ENCODE measurements at places on chromosomes 4 and X.

DNA sequence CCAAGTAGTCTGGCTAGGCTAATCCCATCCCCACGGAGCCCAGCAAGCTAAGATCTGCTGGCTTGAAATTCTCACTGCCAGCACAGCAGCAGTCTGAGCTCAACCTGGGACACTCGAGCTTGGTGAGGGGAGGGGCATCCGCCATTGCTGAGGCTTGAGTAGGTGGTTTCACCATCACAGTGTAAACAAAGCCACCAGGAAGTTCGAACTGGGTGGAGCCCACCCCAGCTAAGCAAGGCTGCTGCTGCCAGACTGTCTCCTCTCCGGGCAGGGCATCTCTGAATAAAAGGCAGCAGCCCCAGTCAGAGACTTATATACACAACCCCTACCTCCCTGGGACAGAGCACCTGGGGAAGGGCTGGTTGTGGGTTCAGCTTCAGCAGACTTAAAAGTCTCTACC lies 639.6 kb downstream of the IQCM start:
- no peak for DNase-seq

- no peak for DNase-seq
Observed at GRCh38 chr4:157300701-157301100, 80.2 kb downstream of the GRIA2 start.

GRCh38 chr4:57023104-57023503 lies 44.4 kb downstream of the POLR2B start:
- peak; percentile 70 for DNase-seq

DNA sequence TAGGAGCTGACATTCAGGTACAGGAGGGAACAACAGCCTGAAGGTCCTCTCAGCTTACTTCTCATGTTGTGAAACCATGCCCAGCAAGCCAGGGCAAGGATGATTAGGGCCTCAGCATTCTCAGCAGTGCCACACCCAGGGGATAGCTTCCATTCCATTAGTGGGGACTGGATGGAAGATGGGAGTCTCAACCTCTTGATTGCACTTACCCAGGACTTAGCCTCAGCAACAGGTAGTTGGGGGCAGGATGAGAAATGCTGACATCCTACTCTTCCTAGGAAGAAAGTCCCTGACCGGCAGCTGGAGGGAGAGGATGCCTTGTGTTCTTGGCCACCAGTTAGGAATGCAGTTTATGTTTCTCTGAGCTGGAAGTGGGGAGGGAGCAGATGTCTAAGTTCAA lies 8.8 kb upstream of the BEX3 start:
- no peak for DNase-seq

GRCh38 chr4:152684007-152684406 lies 4.2 kb upstream of the TMEM154 start:
- DNase-seq, result no peak

GRCh38 chr4:2384245-2384644 lies 34.2 kb downstream of the ZFYVE28 start:
- DNase-seq, result no peak

DNA sequence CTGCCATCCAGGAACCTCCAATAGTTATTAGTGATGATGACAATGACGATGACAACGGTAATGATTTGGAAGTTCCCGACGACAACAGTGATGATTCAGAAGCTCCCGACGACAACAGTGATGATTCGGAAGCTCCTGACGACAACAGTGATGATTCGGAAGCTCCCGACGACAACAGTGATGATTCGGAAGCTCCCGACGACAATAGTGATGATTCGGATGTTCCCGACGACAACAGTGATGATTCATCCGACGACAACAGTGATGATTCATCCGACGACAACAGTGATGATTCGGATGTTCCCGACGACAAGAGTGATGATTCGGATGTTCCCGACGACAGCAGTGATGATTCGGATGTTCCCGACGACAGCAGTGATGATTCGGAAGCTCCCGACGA lies 14.7 kb downstream of the CXCR3 start:
- peak; percentile 12 for DNase-seq

DNA sequence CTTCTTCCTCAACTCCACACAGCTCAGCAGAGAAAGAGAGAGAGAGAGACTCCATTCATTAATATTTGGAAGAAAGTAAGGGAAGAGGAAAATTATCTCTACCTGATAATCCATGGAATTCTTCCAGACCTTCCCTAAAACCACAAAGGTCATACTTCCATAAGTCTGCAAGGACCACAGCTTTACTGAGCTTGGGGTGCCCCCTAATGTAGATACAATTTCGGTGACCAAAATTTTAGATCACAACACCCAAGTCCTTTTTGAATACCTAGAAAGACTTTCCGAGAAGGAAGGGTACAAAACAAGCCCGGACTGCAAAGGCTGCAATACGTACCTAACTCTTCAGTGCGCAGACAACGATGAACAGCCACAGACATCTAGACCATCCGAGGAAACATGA lies 523.9 kb downstream of the GLUD2 start:
- no peak for DNase-seq

DNA sequence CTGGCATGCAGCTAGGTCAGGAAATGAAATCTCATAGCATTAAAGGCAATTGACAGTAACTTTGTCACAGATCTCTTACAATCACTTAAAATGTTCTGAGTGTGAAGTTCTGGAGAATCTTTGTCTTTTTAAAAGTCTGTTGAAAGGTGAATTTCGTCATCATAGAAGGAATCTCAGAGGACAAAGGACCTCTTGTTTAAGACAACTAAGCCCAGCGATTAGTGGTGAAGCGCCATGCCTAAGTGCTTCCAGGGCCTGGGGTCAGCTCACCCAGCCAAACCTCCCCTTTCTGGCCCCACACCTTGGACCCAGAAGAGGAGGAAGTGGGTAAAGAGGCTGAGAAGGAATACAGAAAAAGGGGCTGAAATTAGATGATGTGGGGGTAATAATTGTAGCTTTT lies 8.5 kb downstream of the FRMD7 start:
- no peak for DNase-seq

- no peak for DNase-seq
Observed at GRCh38 chr4:7924570-7924969, 15.1 kb downstream of the AFAP1 start.

DNA sequence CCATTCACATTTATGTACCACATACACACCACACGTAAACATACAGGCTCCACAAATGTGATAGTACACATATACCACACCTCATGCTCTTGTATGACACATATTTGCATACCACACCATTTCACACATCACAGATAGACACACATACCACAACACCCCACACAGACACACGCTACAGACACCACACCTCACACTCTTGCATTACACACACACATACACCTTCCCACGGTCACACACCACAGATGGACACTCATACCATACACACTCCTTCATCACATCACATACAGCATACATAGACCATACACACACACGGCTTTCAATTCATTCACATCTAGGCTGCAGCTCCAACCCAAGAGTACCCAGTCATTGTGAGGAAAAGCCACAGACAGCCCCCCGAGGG lies 222.5 kb upstream of the RPL34 start:
- DNase-seq, result no peak

- no peak for DNase-seq
Observed at GRCh38 chr4:56123051-56123450, 174.3 kb downstream of the CEP135 start.

- DNase-seq, result peak; percentile 76
Observed at GRCh38 chr4:105471566-105472176, 2.2 kb downstream of the PPA2 start.

DNA sequence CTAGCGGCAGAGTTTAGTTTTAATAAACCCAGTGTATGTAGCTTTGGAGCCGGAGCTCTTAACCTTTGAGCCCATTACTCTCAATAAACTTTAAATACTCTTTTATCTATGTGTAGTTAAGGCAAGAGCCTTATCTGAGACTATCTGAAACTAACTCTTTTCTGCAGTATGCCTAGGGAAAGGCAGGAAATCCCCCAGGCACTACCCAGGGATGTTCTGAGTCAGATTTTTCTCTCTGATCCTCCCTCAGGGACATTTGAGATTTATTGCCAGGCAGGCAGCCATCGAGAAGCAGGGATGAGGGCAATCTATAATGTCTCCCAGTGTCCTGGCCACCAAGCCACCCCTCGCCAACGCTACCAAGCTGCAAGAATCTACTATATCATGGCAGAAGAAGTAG lies 39.1 kb downstream of the HEPH start:
- no peak for DNase-seq

GRCh38 chr4:57094832-57095223 lies 15.4 kb downstream of the IGFBP7 start:
- peak; percentile 60 for DNase-seq

DNA sequence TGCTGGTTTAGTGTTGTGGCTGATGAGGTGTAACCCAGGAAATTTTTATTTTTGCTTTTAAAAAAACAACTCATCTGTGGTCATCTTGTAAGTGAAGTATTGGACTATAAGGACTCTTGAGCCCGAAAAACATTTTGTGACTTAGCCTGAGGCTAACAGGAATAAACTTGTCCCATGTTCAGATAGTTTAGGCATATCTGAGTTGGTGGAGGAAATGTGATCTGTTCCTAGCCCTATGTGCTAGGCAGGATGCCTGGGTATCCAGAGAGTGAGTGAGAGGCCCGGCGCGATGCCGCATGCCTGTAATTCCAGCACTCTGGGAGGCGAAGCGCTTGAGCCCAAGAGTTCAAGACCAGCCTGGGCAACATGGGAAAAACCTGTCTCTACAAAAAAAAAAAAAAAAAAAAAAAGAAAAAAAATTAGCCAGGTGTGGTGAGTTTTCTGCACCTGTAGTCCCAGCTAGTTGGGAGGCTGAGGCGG lies 3.7 kb downstream of the SMS start:
- DNase-seq, result no peak
